Hematopoietic multipotent progenitor cell treated with erythropoietin and hydrocortisone succinate and interleukin-3 and kit ligand, for 6 days (in vitro differentiated cells): ENCODE measurements at places on chromosomes 2 and 18.

DNA sequence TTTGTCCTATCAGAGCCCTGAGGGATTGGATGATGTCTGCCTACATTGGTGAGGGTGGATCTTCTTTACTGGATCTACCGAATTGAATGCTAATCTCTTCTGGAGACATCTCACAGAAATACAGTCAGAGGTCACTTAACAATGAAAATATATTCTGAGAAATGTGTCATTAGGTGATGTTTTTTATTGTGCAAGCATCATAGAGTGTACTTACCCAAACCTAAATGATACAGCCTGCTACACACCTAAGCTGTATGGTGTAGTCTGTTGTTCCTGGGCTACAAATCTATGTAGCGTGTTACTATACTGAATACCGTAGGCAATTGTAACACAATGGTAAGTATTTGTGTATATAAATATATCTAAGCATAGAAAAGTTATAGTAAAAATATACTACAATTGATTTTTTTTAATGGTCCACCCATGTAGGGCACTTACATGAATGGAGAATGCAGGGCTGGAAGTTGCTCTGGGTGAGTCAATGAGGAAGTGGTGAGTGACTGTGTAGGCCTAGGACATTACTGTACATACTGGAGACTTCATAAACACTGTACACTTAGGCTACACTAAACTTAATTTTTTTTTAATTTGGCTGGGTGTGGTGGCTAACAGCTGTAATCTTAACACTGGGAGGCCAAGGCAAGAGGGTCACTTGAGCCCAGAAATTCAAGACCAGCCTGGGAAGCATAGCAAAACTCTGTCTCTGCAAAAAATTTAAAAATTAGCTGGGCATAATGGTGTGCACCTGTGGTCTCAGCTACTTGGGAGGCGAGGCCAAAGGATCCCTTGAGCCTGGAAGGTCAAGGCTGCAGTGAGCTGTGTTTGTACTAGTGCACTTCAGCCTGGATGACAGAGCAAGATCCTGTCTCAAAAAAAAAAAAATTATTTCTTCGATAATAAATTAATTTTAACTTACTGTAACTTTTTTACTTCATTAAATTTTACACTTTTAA, 226.3 kb upstream of the UBE2E3 start:
- DNase-seq: no peak

DNA sequence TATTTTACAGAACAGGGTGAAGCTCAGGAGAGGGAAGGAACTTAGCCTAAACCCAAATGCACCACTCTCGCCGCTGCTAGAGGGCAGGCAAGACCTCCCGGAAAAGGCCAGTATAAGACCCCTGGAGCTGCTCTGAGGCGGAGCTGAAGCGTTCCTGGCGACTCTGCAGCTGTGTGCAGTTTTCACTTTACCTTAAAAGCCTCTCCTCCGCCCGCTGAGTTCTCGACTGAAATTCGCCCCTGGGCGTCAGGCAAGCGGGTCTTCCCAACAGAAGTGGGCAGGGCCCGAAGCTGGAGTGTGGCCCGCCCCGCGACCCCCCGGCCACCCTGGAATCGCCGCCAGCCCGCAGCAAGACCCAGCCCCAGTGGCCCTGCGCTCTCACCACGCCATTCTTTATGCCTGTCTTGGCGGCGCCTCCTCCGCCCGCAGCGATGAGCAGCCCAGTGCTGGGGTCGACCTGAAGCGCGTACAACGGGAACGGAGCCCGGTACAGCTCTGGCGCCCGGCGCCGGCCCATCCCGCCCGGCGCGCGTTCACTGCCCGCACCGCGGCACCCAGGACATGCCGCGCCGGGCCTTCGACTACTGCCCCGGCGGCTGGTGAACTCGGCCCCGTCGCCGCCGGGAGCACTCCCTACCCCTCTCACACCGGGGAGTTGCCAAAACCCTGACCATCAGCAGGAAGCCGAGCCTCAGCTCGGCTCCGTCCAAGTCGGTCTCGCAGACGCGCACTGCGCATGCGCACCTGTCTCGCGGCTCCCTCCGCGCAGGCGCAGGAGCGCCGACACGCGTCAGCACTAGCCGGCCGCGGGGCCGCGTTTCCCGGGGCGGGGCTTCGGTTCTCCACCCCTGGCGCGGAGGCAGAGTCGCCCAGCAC, at the start of gene PREB:
PREB (minus strand) TSS at position 732 of the 876 bp plus-strand sequence; CDS start at position 517, 215 bp downstream.
- peak; percentile 98 for DNase-seq

DNA sequence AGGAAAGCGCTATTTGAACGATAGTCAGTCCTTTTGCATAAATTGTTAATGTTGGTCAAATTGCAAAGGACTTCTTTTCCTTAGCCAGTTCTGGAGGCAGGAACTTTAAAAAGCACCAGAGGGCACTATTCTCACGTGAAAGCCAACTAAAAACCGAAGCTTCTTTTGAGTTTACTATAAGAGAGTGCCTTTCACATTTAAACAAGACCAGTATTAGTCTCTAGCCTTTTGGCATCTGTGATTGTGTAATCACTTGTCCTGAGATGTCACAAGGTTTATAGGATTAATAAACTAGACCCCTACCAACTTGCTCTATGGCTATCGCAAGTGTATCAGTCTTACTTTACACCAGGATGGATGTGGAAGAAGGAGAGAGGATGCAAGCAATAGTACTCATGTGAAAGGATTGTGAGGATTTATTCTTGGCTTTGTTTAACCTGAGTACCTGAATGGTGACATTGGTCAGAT, 14.4 kb upstream of the STAT4 start:
- peak; percentile 71 for DNase-seq

GRCh38 chr18:28478531-28478930, 301.6 kb upstream of the CDH2 start:
- DNase-seq: no peak

DNA sequence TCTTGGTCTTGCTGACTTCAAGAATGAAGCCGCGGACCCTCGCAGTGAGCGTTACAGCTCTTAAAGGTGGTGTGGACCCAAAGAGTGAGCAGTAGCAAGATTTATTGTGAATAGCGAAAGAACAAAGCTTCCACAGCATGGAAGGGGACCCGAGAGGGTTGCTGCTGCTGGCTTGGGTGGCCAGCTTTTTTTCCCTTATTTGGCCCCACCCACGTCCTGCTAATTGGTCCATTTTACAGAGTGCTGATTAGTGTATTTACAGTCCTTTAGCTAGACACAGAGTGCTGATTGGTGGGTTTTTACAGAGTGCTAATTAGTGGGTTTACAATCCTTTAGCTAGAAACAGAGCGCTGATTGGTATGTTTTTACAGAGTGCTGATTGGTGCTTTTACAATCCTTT, 88.0 kb upstream of the LTBP1 start:
- no peak for DNase-seq

GRCh38 chr2:5064687-5065086, 627.5 kb upstream of the SOX11 start:
- DNase-seq: no peak
